ENCODE measurements at places on chromosomes 3 and 15.

- DNase-seq = no peak
These were observed 32.6 kb upstream of the SHC4 start for GRCh38 chr15:48996276-48996675.

DNA sequence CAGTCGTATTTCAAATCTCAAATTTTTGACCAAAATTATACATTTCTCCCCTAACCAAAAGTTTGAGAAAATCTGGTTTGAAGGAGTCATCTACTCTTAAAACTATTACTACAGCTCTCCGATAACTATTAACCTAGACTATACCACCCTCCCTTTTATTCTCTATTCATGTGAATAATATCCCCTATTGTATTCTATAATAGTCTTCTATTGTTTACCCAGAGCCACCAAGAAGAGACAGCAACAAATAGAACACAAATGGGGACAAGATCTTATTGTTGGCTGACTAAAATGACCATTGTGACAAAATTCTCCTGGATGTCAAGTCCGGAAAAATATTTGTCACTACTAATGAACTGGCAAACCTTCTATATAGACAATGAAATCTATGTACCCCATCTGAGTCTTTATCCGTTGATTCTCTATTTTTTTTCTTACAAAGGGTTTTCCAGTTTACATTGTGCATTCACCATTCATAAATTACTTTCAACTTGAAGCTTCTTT is 618.0 kb downstream of the CADM2 start:
- DNase-seq = no peak

- DNase-seq = peak; percentile 5
These were observed 38.0 kb upstream of the GBE1 start for GRCh38 chr3:81799403-81799802.

DNA sequence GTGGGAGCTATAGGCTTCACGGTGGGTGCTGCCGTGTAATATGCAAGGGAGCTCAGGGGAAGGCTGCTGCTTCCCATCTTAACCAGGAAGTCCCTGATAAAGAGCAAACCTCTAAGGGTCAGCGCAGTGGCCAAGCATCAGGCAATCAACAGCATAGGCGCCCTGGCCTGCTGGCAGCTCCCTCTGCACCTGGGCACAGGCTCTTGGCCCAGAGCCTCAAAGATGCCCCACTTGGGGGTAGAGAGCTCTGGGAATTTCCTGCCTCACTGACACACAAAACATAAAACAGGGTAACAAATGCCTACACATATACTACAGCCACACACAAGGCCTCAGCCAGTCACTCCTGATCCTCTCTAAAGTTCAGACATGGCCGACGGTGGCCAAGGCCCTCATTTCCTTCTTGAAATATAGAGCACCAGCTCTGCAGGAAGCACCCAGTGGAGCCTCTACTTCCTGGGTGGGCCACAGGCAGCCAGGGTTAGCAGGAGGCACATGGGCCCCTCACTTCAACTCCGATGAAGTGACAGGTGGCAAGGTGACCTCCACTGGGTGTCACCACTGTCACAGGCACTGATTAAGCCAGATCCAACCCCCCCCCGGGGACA is 20.5 kb downstream of the SLC41A3 start:
- no peak for DNase-seq

- DNase-seq = peak; percentile 78
These were observed 30.3 kb downstream of the UMPS start for GRCh38 chr3:124760601-124761000.

DNA sequence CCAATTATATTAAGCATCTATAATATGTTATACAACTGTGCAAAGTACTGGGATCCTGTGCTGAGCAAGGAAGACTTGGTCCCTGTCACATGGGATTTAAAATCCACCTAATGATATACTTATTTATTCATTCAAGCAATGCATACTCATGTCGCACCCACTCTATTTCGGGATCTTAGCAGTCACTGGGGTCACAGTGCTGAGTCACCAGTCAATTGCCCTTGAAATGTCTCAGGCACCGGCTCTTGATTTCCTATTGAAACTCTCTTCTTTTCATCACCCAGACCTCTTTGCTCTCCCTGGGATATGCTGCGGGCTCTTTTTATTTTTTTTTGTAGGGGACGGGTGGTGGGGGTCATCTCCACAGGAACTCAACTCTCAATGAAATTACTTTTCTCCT is 194.5 kb upstream of the GAP43 start:
- DNase-seq = peak; percentile 19

DNA sequence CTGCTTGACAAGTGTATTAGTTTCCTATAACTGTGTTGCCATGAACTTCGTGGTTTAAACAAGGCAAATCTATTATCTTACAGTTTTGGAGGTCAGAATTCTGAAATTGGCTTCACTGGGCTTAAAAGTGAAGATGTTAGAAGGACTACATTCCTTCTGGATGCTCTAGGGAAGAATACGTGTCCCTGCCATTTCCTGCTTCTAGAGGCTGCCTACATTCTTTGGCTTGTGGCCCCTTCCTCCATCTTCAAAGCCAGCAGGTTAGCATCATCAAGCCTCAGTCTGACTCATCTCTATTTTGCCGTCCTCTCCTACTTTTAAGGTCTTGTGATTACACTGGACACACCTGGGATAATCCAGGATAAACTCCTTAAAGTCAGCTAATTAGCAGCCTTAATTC is 327.7 kb downstream of the SATB1 start:
- no peak for DNase-seq
